Osteoblast (primary cell): ENCODE measurements at places on chromosomes 3 and 15. TPM values are rescaled to one million over a fixed set of nuclear protein-coding genes. Genes with fewer than 3 reads are reported as not detected.

DNA sequence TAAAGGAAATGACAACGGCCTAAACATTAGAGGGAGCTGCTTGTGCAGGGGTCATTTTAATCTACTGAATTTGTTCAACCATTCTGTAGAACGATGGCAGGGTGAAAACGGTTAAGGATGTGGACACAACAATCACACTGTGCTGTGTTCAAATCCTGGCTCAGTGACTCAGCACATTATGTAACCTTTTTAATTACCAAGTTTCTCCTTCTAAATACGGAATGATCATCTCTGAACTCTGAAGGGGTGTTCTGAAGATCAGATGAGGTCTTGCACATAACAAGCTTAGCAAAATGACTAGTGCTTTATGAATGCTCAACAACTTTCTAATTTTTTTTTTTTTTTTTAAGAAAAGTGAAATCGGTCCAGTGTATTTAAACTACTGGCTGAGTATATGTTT lies 592.8 kb downstream of the FOXP1 start:
- DNase-seq: no peak
- H3K4me3 ChIP-seq: no peak overlapping the region
- no peaks in the 10 kb centered on the region for H3K27me3 ChIP-seq

- H3K4me3 ChIP-seq: no peak overlapping the region
- no peaks in the 10 kb centered on the region for H3K36me3 ChIP-seq
- no peak for DNase-seq
- H3K27ac ChIP-seq: no peak overlapping the region
- peaks cover 4% of the 10 kb centered on the region for H3K27me3 ChIP-seq
Observed at GRCh38 chr15:84598250-84598649, 2.6 kb upstream of the ZSCAN2 start.

DNA sequence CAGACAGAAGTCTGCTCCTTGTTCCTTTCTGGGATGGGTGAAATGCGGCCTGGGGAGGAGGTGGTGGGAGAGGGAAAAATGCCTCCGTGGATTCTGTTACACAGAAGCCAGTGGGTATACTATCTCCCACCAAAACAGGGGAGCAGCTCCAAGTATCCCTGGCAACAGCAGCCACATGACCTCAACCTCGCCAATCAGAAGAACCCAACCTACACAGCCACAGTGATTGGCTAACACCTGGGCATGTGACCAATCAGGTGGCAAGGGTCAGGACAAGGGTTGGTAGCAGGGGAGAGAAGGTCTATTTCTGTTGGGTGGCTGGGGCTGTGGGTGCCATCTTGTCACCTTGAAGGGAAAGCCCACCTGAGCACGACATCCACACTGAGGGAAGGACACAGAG lies 9.1 kb upstream of the ACAD9 start:
- DNase-seq: no peak
- H3K4me3 ChIP-seq: no peak overlapping the region
- H3K4me1 ChIP-seq: no peaks in the 10 kb centered on the region
- no peaks in the 10 kb centered on the region for H3K36me3 ChIP-seq
- no peak overlapping the region for H3K27ac ChIP-seq

- no peaks in the 10 kb centered on the region for H3K27me3 ChIP-seq
- peaks cover 11% of the 10 kb centered on the region for H3K4me1 ChIP-seq
- no peak overlapping the region for H3K27ac ChIP-seq
- no peak for DNase-seq
- H3K4me3 ChIP-seq: no peak overlapping the region
Observed at GRCh38 chr3:101861212-101861788, 12.0 kb downstream of the NFKBIZ start.

DNA sequence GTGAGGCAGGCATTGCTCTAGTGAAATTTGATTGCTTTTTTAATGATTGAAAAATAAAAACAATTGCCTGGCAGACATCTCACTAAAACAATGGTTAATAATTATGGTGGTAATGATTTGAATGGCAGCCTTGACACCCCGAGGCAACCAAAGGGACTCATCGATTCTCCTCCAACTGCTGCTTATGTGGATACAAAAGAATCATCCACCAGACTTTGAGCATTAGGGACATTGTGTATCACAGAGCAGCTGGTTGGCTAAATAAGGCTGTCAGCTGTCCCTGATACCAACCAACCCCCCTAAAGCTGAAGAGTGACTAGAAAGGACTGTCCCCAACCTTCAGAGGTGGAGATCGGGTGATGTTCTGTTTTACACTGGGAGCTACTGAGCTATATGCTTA lies 1.7 kb upstream of the CD47 start:
- no peaks in the 10 kb centered on the region for H3K36me3 ChIP-seq
- H3K27me3 ChIP-seq: peaks cover 3% of the 10 kb centered on the region
- H3K27ac ChIP-seq: no peak overlapping the region
- DNase-seq: no peak
- no peak overlapping the region for H3K4me3 ChIP-seq
- peaks cover 19% of the 10 kb centered on the region for H3K4me1 ChIP-seq

DNA sequence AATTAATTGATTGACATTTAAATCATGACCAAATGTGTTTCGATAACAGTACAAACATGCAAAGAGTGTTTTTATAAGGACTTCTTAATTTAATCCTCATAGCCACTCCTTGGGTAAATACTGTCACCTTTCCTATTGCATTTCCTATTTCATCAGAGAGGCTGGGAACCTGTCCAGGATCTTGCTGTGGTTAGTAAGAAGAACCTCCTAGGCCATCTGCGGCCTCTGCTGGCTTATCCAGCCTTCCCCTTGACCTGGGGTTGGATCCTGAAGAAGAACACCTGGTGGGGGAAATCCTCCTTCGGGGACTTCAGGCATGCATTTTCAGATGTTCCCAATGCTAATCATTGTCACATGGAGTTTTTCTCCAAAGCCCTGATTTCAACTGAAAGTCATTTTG lies 25.5 kb downstream of the GLDN start:
- H3K4me3 ChIP-seq: no peak overlapping the region
- no peak for DNase-seq
- H3K27ac ChIP-seq: no peak overlapping the region

DNA sequence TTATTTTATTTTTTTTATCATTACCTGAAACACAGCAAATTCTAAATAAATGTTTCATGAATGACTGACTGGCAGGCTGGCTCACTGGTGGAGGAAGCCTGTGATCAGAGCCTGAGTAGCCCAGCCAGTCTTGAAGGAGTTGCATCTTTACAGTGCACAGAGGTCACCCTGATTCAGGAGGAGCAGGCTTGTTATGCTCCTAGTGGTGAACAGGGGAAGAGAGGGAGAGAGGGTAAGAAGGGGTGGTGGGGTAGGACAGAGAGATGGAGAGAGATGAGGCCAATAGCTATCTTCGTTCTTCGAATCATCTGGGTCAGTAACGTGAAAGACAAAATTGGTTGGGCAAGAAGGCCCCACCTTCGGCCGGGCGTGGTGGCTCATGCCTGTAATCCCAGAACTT lies 202.6 kb upstream of the MCTP2 start:
- H3K4me3 ChIP-seq: no peak overlapping the region
- no peaks in the 10 kb centered on the region for H3K4me1 ChIP-seq
- no peaks in the 10 kb centered on the region for H3K27me3 ChIP-seq

DNA sequence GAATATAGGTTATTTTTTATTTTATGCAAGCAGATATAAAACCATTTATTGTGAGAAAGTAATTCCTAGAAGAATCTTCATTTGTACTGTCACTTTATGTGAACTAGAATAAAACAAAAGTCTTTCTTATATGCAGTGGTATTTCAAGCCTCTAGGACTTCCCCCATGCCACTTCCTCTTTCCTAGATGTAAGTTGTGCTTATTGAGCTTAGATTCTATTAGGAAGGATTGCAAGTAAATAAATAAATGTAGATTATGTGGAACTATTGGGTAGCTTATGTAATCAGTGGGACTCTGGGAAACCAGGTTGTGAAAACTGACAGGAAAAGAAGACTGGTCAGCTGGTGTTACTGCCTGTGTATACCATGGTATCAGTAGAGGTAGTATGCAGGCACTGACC lies 169.7 kb downstream of the RSRC1 start:
- H3K27me3 ChIP-seq: no peaks in the 10 kb centered on the region
- no peak overlapping the region for H3K4me3 ChIP-seq
- no peaks in the 10 kb centered on the region for H3K4me1 ChIP-seq
- no peaks in the 10 kb centered on the region for H3K36me3 ChIP-seq
- DNase-seq: no peak
- no peak overlapping the region for H3K27ac ChIP-seq

- H3K4me3 ChIP-seq: no peak overlapping the region
- no peak for DNase-seq
- H3K27ac ChIP-seq: no peak overlapping the region
Observed at GRCh38 chr3:179236669-179237301, 14.1 kb downstream of the KCNMB3 start.

DNA sequence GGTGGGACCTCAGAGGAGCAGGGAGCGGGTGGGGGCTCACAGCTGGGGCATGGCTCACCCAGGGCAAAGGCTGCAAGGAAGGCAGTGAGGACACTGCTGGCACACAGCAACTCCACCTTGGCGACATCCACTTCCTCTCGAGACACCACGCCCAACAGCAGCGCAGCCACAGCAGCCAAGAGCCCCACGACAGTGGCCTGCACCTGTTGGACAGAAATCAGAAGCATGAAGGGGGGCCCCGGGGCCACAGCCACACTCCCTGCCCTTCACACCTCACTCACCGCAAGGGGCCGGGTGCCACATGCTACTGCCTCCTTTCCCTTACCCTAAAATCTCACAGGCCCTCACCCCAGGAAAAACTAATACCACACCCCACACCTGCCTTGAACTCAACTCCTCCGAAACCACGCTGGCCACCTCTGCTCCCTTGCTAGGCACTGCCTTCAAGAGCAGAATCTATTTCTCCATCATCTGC lies 57.3 kb downstream of the ROPN1B start:
- DNase-seq: no peak
- no peaks in the 10 kb centered on the region for H3K36me3 ChIP-seq
- H3K27me3 ChIP-seq: no peaks in the 10 kb centered on the region
- H3K4me3 ChIP-seq: no peak overlapping the region
- no peak overlapping the region for H3K27ac ChIP-seq
- H3K4me1 ChIP-seq: no peaks in the 10 kb centered on the region

- no peak overlapping the region for H3K4me3 ChIP-seq
- peaks cover 9% of the 10 kb centered on the region for H3K4me1 ChIP-seq
- H3K27ac ChIP-seq: no peak overlapping the region
- peaks cover 26% of the 10 kb centered on the region for H3K27me3 ChIP-seq
- no peaks in the 10 kb centered on the region for H3K36me3 ChIP-seq
- no peak for DNase-seq
Observed at GRCh38 chr3:122948408-122948807, 79.2 kb downstream of the SEMA5B start.

DNA sequence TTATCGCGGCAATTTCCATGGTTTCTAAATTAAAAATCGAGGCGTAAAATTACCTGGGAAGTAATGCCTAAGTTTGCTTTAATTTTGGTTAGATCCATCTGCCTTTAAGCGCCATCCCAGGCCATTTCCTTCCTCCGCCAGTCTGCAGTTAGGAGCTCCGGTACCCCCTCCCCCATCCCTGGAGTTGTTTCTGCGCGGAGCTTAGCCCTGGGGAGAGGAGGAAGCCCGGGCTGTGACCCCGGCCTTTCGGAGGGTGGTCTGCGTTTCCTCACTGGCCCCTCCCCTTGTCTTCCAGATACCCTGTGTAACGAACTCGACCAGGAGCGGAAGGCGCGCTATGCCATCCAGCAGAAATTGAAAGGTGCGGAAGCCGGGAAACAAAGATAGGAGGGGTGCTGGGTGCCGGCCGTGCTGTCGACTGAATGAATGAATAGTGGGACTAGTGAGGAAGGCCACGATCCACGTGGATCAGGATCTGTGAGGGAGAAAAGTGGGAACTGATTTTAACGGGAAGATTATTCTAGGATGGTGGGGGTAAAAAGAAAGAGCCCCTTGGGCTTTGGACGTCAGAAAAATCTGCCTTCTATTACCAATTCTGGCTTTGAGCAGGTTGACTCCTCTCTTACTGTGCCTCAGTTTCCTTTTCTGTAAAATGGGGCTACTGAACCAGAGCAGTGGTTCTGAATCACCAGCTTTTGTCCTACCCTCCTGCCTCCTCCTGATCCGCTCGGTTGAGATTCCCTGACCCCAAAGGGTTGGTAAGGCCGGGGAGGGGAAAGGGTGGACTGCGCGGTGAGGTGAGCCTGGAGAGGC lies 6.7 kb downstream of the RNU6-1 start:
- peak overlapping the region; percentile 59 for H3K4me3 ChIP-seq
- H3K36me3 ChIP-seq: no peaks in the 10 kb centered on the region
- DNase-seq: peak; percentile 64
- H3K27me3 ChIP-seq: peaks cover 90% of the 10 kb centered on the region

Gene NUDT16
- 10.0 and 10.1 TPM in 2 replicates for total RNA-seq

Gene XCR1
- total RNA-seq: not detected in 2 replicates

Gene GRK7
- not detected in 2 replicates for total RNA-seq

Gene GPX1
- total RNA-seq: 174 and 183 TPM in 2 replicates

Gene EHD4
- 15.9 and 18.0 TPM in 2 replicates for total RNA-seq

Gene LRRC28
- 32.6 and 32.7 TPM in 2 replicates for total RNA-seq

Gene CHRM5
- total RNA-seq: under 0.01 TPM in 2 replicates

Gene PGBD4
- total RNA-seq: 1.8 and 2.1 TPM in 2 replicates
